ENCODE measurements at places on chromosomes 12 and 14.
A peak's percentile ranks its signal among the peaks of the same experiment; 100 is the strongest.

DNA sequence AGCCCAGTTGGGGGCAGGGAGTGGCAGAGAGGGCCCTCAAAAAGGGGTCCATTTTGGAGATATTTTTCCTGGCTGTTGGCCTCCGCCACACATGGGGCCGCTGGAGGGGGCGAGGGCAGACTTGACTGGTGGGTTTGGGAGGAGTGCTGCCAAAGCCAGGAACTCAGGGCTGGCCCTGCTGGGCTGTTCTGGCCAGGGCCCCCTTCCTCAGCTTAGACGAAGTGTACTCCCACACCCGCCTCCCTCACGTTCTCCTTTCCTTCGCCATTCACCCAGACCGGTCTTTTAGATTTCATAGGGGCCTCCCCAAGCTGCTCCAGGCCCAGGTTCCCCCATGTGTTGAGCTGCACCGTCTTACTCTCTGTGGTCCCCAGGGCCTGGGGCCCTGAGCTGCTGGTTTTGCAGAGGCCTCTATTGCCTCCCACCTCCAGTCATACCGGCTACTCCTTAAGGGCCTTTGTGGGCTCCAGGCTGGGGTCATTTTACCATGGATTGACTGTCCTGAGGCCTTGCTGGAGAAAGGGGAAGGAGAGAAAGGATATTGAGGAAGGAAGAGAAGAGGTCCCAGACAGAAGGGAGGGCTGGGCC lies 1.3 kb downstream of the KRT7 start:
- no peak for DNase-seq

- no peak for DNase-seq
These were observed 177.9 kb downstream of the APAF1 start for GRCh38 chr12:98823012-98823411.

DNA sequence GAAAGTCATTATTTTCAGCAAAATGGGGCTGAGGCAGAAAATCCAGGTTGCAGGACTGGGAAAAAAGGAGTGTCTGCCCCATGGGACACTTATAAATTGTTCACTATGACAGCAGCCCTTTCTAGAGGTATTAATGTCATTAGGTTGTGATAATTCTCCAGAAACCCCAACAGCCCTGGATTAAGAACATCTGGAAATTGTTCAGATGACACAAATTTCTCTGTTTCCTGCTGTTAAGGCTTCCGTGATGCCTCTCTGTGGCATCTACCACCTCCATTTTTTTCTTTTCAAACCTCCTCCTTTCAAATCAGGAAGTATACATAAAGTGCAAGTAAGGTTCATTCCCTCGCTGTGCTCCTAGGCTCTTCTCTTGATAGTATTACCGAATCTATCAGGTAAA lies 25.6 kb downstream of the EGLN3 start:
- no peak for DNase-seq

DNA sequence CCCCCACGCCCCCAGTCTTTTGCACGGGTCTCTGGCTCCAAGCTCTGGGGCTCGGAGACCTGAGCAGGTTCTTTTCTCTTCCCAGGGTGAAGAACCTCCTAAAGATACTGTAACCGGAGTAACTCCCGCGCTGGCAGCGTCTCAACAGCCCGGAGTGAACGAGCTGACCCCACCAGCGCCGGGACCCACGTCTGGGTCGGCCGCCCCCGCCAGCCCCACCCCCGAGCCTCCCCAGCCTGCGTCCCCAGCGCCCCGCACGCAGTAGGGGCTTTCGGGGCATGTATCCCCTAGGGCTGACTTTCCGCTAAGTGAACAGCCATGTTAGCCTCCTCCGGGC lies 858 bp downstream of the SLC35F4 start:
- peak; percentile 95 for DNase-seq

DNA sequence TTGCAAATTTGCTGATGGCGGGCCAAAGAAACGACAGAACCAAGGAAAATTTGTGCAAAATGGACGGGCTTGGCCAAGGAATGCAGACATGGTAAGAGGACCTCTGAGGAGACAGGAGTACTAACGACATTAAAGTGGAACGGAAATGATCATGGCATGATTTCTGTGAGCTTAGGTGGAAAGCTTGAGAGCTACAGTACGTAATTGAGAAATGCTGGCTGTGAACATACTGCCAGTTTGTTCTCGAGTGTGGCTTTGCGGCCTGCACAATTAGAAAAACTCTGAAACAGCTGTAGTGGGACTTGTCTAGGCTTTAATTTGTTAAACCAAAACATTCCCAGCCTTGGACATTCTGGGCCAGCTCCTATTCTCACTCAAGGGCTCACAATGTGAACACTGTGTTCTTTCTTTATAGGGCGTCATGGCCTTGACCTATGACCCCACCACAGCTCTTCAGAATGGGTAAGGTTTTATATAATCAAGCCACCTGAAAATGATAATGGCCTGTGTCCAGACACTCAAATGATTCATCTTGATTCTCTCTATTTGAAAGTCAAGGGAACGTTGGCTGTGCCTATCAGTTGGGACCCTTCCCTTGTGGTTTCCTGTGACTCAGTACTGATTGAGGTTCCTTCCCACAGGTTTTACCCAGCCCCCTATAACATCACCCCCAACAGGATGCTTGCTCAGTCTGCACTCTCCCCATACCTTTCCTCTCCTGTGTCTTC lies 48.5 kb downstream of the BAZ2A start:
- no peak for DNase-seq

DNA sequence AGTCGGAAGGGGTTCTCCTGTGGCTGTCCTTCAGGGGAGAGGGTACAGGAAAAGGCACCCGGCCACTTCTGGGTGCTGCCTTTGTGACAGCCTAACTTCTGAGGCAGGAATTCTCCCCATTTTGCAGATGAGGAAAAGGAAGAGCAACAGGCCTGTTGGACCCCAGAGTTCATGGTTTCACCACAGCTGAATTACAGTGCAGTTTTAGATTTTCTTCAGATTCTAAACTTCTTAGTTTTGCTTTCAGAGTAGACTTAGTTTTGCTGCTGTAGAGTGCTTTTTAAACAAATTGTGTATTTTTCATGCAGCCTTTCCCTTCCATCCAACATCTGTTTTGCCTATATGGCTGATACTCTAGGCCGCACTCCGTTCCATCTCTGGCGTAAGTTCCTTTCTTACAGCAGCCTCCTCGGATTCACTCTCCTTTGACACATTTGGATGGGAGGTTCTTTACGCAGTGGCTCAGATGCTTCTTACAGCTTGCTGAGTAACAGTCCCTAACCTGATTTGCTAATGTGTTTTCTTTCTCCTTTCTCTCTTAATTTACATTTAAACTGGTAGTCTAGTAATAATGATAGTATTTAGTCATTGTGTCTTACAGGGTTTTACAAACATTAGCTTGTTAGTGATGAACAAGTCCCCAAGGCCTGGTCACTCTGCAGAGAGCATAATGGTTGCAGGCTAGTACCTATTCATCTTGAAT lies 7.8 kb downstream of the TRAF3 start:
- no peak for DNase-seq

- peak; percentile 27 for DNase-seq
These were observed 34.9 kb upstream of the RNU6-7 start for GRCh38 chr14:32166924-32167323.

- no peak for DNase-seq
These were observed 498.7 kb downstream of the TMEM121 start for GRCh38 chr14:106024983-106025604.

GRCh38 chr12:110913119-110914056 lies 7.0 kb downstream of the MYL2 start:
- DNase-seq, result no peak

DNA sequence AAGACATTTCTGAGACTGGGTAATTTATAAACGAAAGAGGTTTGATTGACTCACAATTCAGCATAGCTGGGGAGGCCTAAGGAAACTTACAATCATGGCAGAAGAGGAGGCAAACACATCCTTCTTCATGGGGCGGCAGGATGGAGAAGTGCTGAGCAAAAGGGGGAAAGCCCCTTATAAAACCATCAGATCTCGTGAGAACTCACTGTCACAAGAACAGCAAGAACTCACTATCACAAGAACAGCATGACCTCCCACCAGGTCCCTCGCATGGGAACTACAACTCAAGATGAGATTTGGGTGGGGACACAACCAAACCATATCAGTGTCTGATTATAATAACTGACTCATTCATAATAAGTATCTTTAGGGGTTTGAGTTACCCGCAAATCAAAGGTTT lies 6.4 kb downstream of the SLC39A9 start:
- no peak for DNase-seq

DNA sequence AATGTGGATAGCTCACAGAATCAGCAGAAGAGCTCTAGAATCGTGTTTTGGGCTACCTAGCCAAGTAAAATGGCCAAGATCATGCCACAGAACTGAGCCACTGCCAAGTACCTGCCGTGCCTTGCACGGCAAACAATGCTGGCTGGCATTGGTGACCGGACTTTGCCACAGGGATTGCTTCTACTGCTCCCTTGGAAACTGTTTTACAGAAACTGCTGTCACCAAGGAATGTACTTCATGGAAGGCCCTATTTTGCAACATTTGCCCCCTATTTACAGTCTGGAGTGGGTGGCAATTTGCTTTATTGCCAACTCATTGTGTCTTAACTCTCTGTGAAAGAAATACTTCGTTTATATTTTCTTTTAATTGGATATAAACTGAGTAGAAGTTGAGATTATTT lies 49.0 kb downstream of the BORCS5 start:
- no peak for DNase-seq

DNA sequence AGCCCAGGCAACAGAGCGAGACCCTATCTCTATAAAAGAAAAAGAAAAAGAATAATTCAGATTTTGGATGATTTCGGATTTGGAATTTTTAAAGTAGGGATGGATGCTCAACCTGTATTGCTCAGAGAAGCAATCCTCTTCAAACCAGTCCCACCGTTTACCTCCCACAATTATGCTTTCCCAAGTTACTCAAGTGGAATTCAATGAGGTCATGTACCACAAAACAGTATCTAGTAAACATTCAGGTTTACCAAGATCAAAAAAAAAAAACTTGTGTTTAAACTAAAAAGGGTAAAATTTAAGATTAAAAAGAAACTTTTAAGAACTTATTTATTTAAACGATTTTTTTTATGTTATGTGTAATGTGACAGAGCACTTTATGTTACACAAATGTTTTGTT lies 2.5 kb downstream of the KDM5A start:
- DNase-seq, result no peak

- no peak for DNase-seq
These were observed 136.9 kb upstream of the CNOT2 start for GRCh38 chr12:70106347-70106746.

- DNase-seq, result no peak
These were observed 76.4 kb upstream of the DICER1 start for GRCh38 chr14:95233702-95234241.

- DNase-seq, result no peak
These were observed 62.8 kb upstream of the FOXN3 start for GRCh38 chr14:89479802-89480201.

DNA sequence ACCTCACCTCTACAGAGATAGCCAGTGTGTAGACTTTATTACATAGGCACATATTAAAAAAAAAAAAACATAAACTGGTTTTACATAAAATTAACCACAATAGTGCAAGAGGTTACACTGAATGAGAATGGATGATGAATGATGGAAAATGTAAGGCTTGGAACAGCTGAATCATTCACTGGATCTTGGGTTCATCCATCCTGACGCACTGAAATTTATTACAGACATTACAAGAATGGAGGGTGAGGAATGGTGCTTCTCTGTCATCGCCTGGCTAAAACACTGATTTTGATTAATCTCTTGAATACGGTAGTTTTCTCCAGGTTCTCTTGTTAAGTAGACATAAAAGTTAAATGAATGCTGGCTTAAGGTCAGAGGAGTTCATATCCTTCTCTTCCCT lies 40.0 kb upstream of the GTF2A1 start:
- no peak for DNase-seq

DNA sequence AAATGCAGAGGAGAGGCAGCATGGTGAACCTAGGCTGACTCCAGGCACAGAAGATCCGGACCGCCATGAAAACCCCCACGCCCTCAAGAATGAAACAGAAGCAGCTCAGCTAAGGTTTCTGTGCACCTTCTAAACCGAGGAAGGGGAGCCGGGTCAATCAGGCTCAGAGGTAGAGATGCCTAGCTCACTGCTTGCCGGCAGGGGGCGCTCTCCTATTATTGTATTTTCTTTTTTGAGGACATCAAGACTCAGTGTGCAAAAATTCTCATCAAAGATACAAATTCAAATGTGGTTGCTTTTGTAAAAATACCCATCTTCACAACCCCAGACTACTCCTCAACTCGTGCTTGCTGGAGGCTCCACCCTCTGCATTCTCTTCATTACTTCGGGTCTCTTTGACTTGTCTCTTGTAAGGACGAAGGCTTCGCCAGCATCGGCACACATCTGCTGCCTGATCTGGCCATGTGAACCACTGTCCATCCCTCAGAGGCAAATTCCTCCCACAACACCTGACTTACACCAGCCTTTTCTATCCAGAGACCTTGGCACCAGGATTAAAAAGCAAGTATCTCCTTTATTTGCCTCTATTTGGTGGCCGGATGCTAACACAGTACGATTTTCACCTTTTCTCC lies 33.4 kb upstream of the RNASE3 start:
- DNase-seq, result peak; percentile 53

- DNase-seq, result peak; percentile 38
These were observed 1.3 kb upstream of the GNG2 start for GRCh38 chr14:51859131-51859530.

DNA sequence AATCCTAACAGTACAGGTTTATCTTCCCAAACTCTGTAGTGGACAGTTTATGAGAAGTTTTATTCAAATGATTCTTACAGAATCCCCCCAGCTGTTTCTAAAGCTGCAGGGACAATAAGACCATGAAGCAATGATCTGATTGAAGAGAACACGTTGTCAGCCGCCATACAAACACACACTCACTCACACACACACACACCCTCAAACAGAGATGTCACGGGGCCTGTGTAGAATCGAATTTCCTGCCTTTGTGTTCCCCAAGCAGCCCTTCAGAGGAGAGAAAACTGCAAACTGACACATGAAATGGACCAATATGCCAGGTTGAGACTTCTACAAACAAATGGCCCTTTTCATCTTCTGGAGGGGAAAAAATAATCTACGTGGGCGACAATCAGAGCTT lies 80.5 kb upstream of the TBX3 start:
- no peak for DNase-seq

DNA sequence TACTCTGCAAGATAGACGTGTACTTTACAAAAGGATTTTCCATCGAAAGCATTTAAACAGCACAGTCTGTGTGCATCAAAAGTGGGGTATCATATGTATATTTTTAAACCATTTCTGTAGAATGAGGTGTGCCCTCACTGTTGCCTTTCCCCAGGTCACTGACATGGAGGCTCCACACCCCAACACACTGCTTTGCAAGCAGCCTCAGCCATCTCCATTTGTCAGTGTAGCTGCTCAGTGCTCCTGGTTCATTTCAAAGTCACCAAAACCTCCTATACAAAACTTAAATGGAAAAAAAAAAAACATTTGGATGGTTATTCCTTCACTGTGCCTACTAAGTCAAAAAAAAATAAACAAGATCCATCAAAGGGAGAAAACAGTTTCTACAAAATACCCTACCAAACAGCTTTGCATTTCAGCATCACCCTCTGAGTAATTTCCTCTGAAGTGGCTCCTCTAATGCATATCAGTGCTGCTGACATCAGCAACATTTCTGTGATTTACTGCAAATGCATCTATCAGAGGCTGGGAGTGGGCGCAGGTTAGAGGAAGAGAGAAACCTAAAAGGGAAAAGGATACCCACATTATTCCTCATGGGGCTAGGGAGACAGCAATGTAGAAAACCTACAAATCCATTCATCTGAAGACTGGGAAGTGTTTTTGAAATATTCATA lies 46.0 kb downstream of the KCNK10 start:
- DNase-seq, result no peak

GRCh38 chr12:125128439-125129178 lies 63.4 kb downstream of the AACS start:
- DNase-seq, result no peak

Data from NCI-H82 (cell line).